CD4-positive, alpha-beta memory T cell (primary cell): ENCODE measurements at places on chromosomes 2 and 18. TPM values are rescaled to one million over a fixed set of nuclear protein-coding genes. Genes with fewer than 3 reads are reported as not detected.

The DCDC2C gene
- not detected for polyA plus RNA-seq

DNA sequence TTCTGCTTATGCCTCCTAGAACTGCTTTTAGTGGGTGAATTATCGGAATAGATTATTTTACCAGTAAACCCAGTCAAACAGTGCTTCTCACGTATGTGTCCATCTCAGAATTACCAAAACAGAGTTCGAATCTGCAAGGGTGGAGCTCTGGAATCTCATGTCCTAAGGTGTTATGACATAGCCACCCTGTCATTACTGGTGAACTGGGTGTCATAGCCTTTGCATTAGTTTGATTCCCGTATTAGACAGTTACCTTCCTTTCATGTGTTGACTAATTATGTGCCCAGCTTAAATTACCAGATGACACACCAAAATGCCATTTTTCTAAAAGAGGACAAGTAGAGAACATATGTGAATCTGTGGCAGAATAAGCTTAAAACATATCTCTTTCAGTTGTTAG lies 15.2 kb upstream of the KCNJ13 start:
- no peak overlapping the region for H3K27ac ChIP-seq
- no peak overlapping the region for H3K4me3 ChIP-seq
- H3K36me3 ChIP-seq, result peaks cover 86% of the 10 kb centered on the region
- no peaks in the 10 kb centered on the region for H3K4me1 ChIP-seq
- DNase-seq, result no peak

DNA sequence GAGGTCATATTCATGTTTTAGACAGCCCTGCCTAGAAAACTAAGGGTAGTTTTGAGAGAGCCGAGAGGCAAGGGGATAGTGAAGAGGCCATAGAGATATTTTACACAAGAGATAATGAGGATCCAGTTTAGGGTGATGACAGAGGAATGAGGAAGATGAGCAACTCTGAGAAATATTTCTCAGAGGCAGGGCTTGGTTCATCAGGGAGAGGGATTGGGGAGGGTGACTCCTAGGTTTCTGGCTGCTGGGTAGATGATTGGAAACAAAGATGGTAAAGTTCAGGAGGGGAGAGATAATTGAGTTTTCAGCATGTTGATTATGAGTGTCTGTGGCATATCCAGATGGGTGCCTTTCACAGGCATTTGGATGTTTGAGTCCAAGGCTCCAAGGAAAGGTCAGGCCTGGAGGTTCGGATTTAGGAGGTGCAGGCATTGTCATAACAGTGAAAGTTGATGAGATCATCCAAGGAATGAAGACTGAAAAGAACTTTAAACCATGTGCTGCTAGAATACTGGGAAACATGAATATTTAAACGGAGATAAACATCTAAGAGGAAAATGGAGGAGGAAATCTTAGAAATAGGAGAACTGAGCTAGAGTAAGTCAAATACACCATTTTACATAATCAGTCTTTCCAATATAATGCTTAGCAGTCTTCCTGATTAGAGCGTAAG lies 7.4 kb downstream of the MYL12B start:
- peaks cover 81% of the 10 kb centered on the region for H3K4me1 ChIP-seq
- no peak for DNase-seq
- peak overlapping the region; percentile 3 for H3K27ac ChIP-seq
- no peaks in the 10 kb centered on the region for H3K27me3 ChIP-seq
- no peak overlapping the region for H3K4me3 ChIP-seq

GRCh38 chr2:239118675-239119211 lies 270.9 kb downstream of the TWIST2 start:
- H3K4me1 ChIP-seq, result peaks cover 12% of the 10 kb centered on the region
- peak; percentile 20 for DNase-seq
- H3K4me3 ChIP-seq, result no peak overlapping the region
- H3K36me3 ChIP-seq, result peaks cover 5% of the 10 kb centered on the region
- no peaks in the 10 kb centered on the region for H3K27me3 ChIP-seq

The RTKN gene
- polyA plus RNA-seq, result not detected

The BABAM2 gene
- polyA plus RNA-seq, result 60.1 TPM

The VPS54 gene
- 4.0 TPM for polyA plus RNA-seq

DNA sequence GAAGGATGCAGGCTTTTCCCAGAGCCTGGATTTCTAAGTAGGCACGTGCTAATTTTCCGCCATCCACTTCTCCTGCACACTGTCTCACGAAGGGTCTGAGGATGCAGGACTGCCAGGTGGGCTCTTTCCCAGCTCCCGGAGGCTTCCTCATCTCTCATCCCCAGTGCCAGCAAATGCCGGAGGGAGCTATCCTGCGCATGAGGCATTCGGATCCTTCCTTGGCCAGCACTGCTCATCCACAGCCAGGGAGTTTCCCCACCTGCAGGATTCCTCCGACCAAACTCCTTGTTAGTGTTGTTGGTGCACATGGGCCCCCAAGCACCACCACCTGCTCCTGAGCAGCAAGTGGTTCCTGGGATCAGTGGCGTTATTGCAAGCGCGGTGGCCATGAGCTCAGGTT lies 5.0 kb downstream of the CNDP1 start:
- H3K4me3 ChIP-seq, result no peak overlapping the region
- no peaks in the 10 kb centered on the region for H3K36me3 ChIP-seq
- DNase-seq, result no peak
- no peak overlapping the region for H3K27ac ChIP-seq

DNA sequence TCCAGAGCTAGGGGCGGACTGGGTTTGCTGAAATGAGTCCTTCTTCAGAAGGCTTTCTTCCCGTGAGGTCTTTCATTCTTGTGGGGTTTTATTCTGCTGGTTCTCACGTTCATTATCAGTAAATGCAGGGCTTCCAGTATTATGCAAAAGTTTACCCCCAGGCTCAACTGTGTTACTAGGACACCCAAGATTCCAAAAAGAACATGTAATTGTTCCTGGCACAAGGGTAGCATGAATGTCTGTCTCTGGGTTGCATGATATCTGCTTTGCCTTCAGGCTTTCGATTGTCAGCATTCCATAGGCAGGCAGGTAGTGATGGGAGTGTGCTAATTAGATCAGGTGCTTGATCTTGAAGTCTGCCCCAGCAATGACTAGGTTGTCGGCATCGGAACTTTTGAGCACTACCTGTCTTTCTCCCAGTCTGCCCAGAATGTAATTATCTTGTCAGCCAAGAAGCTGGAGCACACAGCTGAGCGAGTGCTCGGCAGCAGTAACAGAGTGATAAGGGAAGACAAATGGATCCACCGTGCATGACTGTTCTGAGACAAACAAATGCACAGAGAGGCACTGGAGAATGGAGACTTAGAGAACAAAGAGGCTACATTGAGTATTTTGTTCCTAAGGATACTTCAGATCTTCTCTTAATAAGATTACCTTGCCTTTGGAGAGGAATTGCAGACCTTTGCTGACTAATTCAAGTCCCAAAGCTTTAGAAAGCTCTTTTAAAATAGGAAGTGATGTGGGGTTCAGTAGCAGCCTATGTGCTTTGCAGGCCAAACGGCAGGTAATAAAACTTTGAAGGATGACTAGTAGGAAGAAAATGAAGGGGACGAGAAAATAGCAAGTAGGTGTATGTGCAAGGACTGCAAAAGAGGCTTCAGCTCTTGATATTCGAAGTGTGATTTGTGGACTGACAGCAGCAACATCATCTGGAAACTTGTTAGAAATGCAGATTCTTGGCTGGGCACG lies 41.9 kb downstream of the ITGB6 start:
- no peak for DNase-seq
- no peaks in the 10 kb centered on the region for H3K36me3 ChIP-seq
- H3K4me1 ChIP-seq, result no peaks in the 10 kb centered on the region
- no peak overlapping the region for H3K4me3 ChIP-seq
- H3K27me3 ChIP-seq, result peaks cover 3% of the 10 kb centered on the region

DNA sequence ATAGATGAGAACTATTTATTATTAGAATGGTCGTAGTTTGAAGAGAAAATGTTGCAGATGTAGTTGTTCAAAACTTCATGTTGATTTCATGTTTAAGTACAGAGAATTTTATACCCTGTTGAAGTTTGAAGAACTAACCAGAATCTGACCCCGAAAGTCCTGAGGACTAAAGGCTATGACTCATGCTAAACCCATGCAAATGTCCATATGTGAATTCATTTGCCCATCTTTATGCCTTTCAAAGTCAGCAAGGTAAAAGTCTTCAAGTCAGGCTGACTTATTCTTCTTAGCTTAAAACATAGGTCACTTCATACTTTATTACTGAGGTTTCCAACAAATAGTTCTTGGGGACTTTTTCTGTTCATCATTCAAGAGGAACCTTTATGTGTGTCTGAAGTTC lies 185.5 kb downstream of the CCDC85A start:
- no peak for DNase-seq
- H3K36me3 ChIP-seq, result no peaks in the 10 kb centered on the region
- H3K27ac ChIP-seq, result no peak overlapping the region

GRCh38 chr2:16614314-16614860 lies 51.2 kb downstream of the CYRIA start:
- no peaks in the 10 kb centered on the region for H3K27me3 ChIP-seq
- no peaks in the 10 kb centered on the region for H3K4me1 ChIP-seq
- H3K4me3 ChIP-seq, result no peak overlapping the region

- no peaks in the 10 kb centered on the region for H3K27me3 ChIP-seq
- H3K4me1 ChIP-seq, result no peaks in the 10 kb centered on the region
- H3K4me3 ChIP-seq, result no peak overlapping the region
Observed at GRCh38 chr2:8860239-8860638, 22.8 kb upstream of the KIDINS220 start.

The RASGRP3 gene
- polyA plus RNA-seq, result 3.4 TPM

The SLC16A14 gene
- not detected for polyA plus RNA-seq

The ZFP36L2 gene
- polyA plus RNA-seq, result 523 TPM

The EFEMP1 gene
- not detected for polyA plus RNA-seq

- H3K27ac ChIP-seq, result no peak overlapping the region
- H3K4me3 ChIP-seq, result no peak overlapping the region
- H3K27me3 ChIP-seq, result no peaks in the 10 kb centered on the region
- no peaks in the 10 kb centered on the region for H3K4me1 ChIP-seq
Observed at GRCh38 chr18:75677696-75678455, 250.4 kb upstream of the SMIM21 start.

GRCh38 chr2:134181219-134181618 lies 72.7 kb upstream of the MGAT5 start:
- no peaks in the 10 kb centered on the region for H3K27me3 ChIP-seq
- peak overlapping the region; percentile 20 for H3K4me3 ChIP-seq
- peak overlapping the region; percentile 25 for H3K27ac ChIP-seq
- no peaks in the 10 kb centered on the region for H3K36me3 ChIP-seq
- peak; percentile 79 for DNase-seq

- H3K4me1 ChIP-seq, result peaks cover 60% of the 10 kb centered on the region
- H3K27me3 ChIP-seq, result no peaks in the 10 kb centered on the region
- peak overlapping the region; percentile 92 for H3K4me3 ChIP-seq
- peak overlapping the region; percentile 90 for H3K27ac ChIP-seq
- DNase-seq, result peak; percentile 92
Observed at GRCh38 chr2:43218702-43219382, 7.6 kb downstream of the ZFP36L2 start.

The AQP12B gene
- polyA plus RNA-seq, result not detected

GRCh38 chr2:3421580-3421979 lies 42.1 kb downstream of the TRAPPC12 start:
- H3K4me1 ChIP-seq, result no peaks in the 10 kb centered on the region
- H3K4me3 ChIP-seq, result no peak overlapping the region
- no peaks in the 10 kb centered on the region for H3K27me3 ChIP-seq
- no peak overlapping the region for H3K27ac ChIP-seq
- H3K36me3 ChIP-seq, result peaks cover 34% of the 10 kb centered on the region

GRCh38 chr2:212195626-212196025 lies 343.0 kb downstream of the ERBB4 start:
- H3K4me3 ChIP-seq, result no peak overlapping the region
- no peaks in the 10 kb centered on the region for H3K4me1 ChIP-seq
- no peaks in the 10 kb centered on the region for H3K36me3 ChIP-seq

DNA sequence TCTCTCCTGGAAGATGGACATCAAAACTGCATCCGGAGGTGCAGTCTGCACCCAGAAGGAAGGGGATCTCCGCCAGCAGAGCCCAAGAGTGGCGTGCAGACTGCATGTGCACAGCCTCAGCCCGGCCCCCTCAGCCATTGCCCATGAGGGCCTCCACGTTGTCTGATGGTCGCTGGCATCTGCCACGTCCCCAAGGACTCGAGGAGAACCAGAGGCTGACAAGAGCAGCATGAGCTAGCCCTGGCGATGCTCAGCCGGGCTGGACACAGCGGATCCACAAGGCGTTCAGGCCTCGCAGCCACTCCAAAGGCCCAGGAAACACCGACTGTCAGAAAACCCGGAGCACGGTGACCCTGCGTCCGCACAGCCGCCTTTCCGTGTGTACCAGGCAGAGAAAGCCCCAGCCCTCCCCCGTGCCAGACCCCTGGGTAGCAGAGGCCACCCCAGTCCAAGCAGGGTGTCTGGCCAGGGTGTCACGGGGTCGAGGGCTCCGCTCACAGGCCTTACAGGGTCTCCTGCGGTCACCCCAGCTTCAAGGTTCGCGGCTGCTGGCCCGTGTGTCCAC lies 48.3 kb downstream of the SLC66A2 start:
- H3K27me3 ChIP-seq, result no peaks in the 10 kb centered on the region
- no peak overlapping the region for H3K4me3 ChIP-seq
- no peaks in the 10 kb centered on the region for H3K36me3 ChIP-seq
- no peak for DNase-seq
- H3K4me1 ChIP-seq, result no peaks in the 10 kb centered on the region
- H3K27ac ChIP-seq, result no peak overlapping the region

The NGEF gene
- polyA plus RNA-seq, result not detected

The ME2 gene
- polyA plus RNA-seq, result 50.8 TPM

The CREG2 gene
- not detected for polyA plus RNA-seq

The VRK2 gene
- 21.4 TPM for polyA plus RNA-seq

DNA sequence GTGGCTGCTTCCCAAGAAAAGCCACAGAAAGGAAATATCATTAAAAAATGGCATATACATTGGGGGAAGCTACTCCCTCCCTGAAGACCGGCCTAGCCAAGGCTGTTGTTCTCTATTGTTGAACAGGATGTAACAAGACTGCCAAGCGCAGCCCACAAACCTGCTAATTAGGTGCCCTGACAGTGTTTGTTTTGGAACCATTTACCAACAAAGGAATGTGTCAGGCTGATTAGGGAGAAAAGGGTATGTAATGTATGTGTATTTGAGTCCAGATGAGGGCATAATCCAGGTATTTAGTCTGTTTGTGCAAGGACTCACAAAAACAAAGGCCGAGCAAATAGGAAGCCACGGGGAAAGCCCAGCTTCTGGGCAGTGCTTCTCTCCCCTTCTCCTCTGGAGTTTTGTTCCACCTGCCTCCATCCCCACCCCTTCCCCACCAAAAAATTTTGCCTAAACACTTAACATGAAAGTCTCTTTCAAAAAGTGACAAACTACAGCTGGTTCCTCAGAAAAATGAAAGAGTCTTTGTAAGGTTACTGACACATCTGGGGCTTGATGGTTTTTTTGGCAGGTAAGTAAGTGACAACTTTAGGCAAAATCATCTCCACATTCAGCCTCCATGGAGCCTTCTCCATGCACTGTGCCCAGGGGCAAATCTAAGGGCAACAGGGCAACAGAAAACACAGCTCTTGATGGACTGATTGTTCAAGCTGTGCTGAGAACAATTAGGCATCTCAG lies 78.3 kb upstream of the FZD5 start:
- H3K4me1 ChIP-seq, result no peaks in the 10 kb centered on the region
- H3K27me3 ChIP-seq, result no peaks in the 10 kb centered on the region
- H3K4me3 ChIP-seq, result no peak overlapping the region
- no peak for DNase-seq
- no peak overlapping the region for H3K27ac ChIP-seq

The CCDC150 gene
- not detected for polyA plus RNA-seq

The HIBCH gene
- 19.3 TPM for polyA plus RNA-seq
